ENCODE measurements at places on chromosomes 2 and 18. TPM values are rescaled to one million over a fixed set of nuclear protein-coding genes. Genes with fewer than 3 reads are reported as not detected.

Gene ZCCHC2
- 15.0 TPM for total RNA-seq

Gene RNU2-63P
- 9.1 TPM for total RNA-seq

Gene NETO1
- total RNA-seq = not detected

GRCh38 chr18:21257386-21257785 is 15.4 kb downstream of the GREB1L start:
- DNase-seq = no peak
- no peaks in the 10 kb centered on the region for H3K27me3 ChIP-seq
- no peak overlapping the region for H3K4me3 ChIP-seq
- H3K4me1 ChIP-seq = peaks cover 3% of the 10 kb centered on the region
- no peaks in the 10 kb centered on the region for H3K36me3 ChIP-seq
- H3K27ac ChIP-seq = no peak overlapping the region

- no peak overlapping the region for H3K4me3 ChIP-seq
- no peaks in the 10 kb centered on the region for H3K4me1 ChIP-seq
- no peak overlapping the region for H3K27ac ChIP-seq
- no peak for DNase-seq
- H3K27me3 ChIP-seq = no peaks in the 10 kb centered on the region
Measured at GRCh38 chr2:39851251-39851650, 72.2 kb upstream of the THUMPD2 start.

DNA sequence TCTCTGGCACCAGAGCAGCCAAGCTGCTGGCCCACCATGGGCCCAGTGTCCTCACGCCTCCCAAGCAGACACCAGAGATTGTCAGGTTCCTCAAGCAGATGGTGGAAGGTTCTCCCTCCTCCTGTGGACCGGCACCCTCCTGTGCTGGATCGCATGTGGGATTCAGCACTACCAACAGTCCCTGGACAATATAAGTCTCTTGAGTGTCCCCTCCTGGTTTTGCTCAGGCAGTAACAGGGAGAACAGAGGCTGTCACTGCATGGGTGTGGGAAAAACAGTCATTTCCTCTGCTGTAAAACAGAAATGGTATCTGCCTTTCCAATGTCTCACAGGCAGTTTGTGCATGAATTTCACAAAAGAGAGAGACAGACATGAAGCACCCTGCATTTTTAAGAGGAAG is 47.7 kb upstream of the TUBA3E start:
- H3K27ac ChIP-seq = no peak overlapping the region
- H3K36me3 ChIP-seq = no peaks in the 10 kb centered on the region
- DNase-seq = no peak
- H3K27me3 ChIP-seq = peaks cover 32% of the 10 kb centered on the region
- peaks cover 3% of the 10 kb centered on the region for H3K4me1 ChIP-seq
- H3K4me3 ChIP-seq = no peak overlapping the region

- H3K27ac ChIP-seq = no peak overlapping the region
- peaks cover 41% of the 10 kb centered on the region for H3K36me3 ChIP-seq
- H3K4me1 ChIP-seq = peaks cover 6% of the 10 kb centered on the region
- DNase-seq = no peak
Measured at GRCh38 chr18:11886577-11887110, 21.5 kb downstream of the MPPE1 start.

Data from MCF 10A (cell line).